Activated effector memory CD4-positive, alpha-beta T cell treated with anti-CD3 and anti-CD28 coated beads, Interleukin-2, amount 50 U/mL, for 16 hours (primary cell): ENCODE measurements at places on chromosomes 2 and 18.

DNA sequence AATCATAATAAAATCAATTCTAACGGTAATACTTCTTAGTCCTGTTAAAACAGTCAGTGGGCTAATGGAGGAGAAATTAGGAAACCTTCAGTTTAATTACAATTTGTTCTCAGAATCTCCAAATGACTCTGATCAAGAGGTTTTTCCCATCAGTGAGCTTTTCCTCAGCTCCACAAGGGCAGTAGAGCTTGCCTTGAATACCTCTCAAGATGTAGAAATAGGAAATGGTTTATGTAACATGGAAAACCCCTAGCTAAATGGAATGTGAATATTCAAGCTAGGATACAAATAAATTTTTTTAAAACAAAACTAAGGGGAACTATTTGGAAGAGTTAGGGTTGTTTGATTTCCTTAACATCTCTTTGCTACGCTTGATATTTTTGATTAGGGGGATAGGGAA, 87.5 kb downstream of the PLEKHM3 start:
- DNase-seq, result no peak

GRCh38 chr2:12131975-12132374, 385.5 kb downstream of the LPIN1 start:
- DNase-seq, result no peak

GRCh38 chr2:207895274-207895860, 125.7 kb upstream of the FZD5 start:
- no peak for DNase-seq

DNA sequence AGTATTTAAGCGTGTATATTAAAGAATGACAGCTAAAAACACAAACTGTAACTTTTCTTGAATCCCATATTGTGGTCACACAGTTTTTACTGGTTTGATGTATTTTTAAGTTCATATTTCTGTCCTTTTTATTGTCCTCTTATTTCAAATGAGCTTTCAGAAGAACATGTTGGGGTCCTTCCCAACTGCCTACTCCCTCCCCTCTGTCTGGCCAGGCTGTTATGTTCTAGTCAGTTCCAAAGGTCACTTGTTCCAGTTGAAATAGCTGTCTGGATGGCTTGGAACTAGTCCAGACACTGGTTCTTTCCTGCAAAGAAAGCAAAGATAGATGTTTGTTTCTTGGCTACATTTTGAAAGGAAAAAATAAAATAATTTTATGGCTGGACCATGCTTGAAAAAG, 306.9 kb downstream of the GULP1 start:
- DNase-seq, result no peak

DNA sequence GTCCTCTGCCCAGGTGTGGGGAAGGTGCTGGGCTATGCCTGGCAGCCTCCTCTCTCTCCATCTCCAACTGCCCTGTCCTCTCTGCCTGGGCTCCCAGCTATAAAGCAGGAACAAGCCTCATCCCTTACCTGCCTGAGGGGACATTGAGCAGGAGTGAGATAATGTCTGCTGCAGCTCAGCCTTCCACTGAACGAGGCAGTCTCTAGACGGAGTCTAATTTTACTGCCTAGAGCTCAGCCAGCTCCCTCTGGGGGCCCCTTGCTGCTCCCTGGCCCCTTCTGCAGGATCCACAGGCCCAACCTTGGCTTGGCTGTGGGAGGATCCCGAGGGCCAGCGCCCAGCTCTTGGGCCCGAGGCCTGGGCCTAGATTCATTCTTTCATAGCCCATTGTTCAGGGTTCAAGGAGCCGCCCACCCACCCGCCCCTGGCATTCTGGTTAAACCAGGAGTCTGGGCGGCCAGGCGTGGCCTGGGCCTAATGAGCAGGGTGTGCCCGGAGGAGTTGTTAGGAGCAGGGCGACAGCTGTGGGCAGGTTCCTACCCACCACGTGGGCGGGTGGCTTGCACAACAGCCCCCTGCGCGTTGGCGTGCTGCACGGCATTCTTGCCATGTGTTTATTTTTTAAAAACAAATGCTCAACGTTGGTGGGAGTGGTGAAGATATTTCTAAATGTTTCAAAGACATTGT, 44.6 kb downstream of the FOSL2 start:
- peak; percentile 34 for DNase-seq

GRCh38 chr18:13516855-13517254, 209.5 kb downstream of the FAM210A start:
- DNase-seq, result no peak

DNA sequence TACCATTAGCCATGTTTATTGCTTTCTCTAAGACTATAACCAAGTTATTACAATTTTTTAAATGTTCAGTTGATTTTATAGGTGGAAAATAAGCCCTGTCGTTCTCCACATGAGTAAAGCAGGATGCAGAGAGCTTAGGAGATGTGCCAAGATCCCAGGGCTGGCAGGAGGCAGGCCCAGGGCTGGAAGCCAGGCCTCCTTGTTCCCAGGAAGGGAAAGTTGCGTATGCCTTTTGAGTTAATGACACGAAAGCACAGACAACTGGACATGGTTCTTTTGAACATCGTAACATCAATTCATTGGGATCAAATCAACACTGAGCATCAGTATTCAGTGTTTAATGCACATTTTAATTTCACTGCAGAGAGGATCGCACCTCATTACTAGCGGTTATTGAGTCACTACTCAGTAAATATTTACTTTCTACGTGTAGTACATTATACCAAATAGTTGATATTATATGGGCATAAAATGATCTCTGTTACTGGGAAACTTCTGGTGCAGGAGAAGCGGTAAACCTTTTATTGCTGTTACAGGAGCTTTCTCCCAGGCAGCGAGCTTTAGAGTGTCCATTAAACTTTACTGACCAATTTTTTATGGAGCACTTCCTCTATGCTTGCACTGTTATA, 60.0 kb downstream of the RNF144A start:
- no peak for DNase-seq

DNA sequence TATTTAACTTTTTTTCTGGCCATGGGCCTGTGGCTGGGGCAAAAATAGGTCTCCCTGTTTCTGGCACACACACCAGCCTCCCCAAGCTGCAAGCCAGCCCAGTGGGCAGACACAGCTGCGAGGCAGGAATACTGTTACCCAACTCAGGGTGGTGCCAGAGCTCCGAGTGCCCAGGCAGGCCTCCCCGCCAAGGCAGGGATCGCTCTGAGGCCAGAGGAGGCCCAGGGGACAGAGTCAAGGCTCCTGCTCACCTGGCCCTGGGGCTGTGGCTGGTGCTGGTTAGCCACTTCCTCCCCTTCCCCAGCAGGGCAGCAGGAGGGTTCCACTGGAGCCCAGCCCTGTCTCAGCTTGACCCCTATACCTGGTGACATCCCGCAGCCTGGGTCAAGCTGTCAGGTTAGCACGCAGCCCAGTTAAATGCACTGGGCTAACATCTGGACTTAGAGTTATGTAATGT, 67.1 kb upstream of the EPAS1 start:
- peak; percentile 70 for DNase-seq

GRCh38 chr18:40907842-40908241, 1047.2 kb upstream of the PIK3C3 start:
- no peak for DNase-seq

GRCh38 chr2:239461291-239462190, 60.7 kb upstream of the HDAC4 start:
- DNase-seq, result no peak

- DNase-seq, result no peak
These were observed 109.2 kb downstream of the PTPRM start for GRCh38 chr18:7676253-7676873.

- no peak for DNase-seq
These were observed 3.2 kb downstream of the NR4A2 start for GRCh38 chr2:156329031-156329926.

- no peak for DNase-seq
These were observed 64.5 kb upstream of the AMMECR1L start for GRCh38 chr2:127950264-127950663.

DNA sequence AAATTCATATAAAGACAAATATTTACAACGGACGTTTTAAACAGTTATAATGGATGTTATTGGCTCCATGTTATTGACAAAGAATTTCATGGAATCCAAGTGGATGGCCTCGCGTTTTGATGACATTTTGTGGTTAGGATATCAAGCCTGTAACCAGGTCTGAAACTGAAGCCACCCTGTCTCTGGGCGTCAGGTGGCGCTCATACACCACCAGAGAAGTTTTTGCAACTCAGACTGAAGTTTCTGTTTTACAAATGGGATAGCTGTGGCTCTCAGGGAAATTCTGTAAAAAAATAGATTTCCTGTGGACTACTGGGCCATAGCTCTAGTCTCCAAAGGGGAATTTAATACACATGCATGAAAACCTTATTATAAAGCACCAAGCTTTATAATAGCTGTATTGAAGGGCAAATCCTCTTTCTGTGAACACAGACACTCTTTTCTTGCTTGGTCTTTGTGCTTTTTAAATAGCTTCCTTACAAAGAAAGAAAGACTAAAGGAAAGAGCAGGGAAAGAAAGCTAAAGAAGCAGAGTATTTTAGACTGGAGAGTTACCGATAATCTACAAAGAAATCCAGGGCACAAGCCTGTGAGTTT, 86.7 kb downstream of the C18orf54 start:
- DNase-seq, result peak; percentile 66

- DNase-seq, result no peak
These were observed 116.0 kb downstream of the COPS8 start for GRCh38 chr2:237201461-237202287.

DNA sequence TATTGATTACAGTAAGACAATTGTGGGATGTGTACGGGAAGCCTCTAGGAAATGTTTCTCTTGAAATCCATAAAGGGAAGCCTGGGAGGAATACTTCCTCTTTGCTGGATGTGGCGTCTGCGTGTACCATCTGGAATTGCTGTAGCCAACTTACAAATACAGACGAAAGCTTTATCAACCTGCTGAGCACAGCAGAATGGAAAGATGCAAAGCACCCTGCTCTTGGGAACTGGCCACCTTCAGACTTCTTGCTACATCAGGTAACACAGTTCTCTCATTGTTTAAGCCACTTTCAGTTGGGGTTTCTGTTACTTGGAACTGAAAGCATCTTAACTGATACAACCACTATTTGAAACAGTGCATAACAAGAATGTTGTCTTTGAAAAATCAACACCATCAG, 213.8 kb downstream of the HRH4 start:
- DNase-seq, result no peak

DNA sequence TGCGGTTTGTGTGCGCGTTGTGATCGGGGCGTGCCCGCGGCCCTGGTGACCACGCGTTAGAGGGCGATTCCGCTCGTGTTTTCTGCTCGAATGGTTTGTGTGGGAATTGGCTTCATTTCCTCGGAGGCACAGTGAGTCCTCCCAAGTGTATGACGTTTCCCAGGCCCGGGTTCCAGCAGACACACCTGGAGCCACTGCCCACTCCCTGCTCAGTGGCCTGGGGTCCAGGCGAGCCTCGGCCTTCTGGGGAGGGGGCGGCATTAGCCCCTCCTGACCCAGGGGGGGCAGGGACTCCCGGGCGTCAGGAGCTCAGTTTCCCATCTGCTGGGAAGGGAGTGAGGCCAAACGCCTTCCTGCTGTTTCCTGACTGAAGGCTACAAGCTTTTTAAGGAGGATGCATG, 92.1 kb downstream of the NFATC1 start:
- no peak for DNase-seq

GRCh38 chr2:53265544-53266299, 501.9 kb upstream of the CHAC2 start:
- DNase-seq, result no peak

GRCh38 chr2:157355618-157356017, 30.0 kb upstream of the ERMN start:
- DNase-seq, result no peak
